Breast epithelium (tissue), 4 donors: ENCODE measurements at places on chromosomes 11 and 22. TPM values are rescaled to one million over a fixed set of nuclear protein-coding genes. Genes with fewer than 3 reads are reported as not detected.

TMEM45B gene
- 7.3 TPM for total RNA-seq

OR51G1 gene
- total RNA-seq = not detected

NPTXR gene
- 4.6 TPM for total RNA-seq

GVQW3 gene
- total RNA-seq = 3.9 TPM

- DNase-seq = no peak
These were observed 874.5 kb downstream of the BRD1 start for GRCh38 chr22:48953103-48953720.

GRCh38 chr11:131656179-131656838 is 285.9 kb downstream of the NTM start:
- no peak for DNase-seq

GRCh38 chr11:16770016-16770415 is 31.6 kb downstream of the C11orf58 start:
- no peak for DNase-seq
